NCI-H524 (cell line): ENCODE measurements at places on chromosomes 12 and 14.

GRCh38 chr14:24390701-24391468, 7.9 kb upstream of the NYNRIN start:
- DNase-seq, result no peak

- DNase-seq, result no peak
Observed at GRCh38 chr14:52051871-52052270, 17.0 kb downstream of the NID2 start.

GRCh38 chr12:57754411-57755193, at the start of gene MARCHF9:
TSS of gene MARCHF9 (plus strand) at chr12:57755103. CDS start at chr12:57755529, 426 bp downstream.
- DNase-seq, result peak; percentile 74

- no peak for DNase-seq
Observed at GRCh38 chr12:28851781-28852180, 297.3 kb upstream of the FAR2 start.

GRCh38 chr14:75518625-75519024, 3.6 kb upstream of the BATF start:
- DNase-seq, result peak; percentile 15

DNA sequence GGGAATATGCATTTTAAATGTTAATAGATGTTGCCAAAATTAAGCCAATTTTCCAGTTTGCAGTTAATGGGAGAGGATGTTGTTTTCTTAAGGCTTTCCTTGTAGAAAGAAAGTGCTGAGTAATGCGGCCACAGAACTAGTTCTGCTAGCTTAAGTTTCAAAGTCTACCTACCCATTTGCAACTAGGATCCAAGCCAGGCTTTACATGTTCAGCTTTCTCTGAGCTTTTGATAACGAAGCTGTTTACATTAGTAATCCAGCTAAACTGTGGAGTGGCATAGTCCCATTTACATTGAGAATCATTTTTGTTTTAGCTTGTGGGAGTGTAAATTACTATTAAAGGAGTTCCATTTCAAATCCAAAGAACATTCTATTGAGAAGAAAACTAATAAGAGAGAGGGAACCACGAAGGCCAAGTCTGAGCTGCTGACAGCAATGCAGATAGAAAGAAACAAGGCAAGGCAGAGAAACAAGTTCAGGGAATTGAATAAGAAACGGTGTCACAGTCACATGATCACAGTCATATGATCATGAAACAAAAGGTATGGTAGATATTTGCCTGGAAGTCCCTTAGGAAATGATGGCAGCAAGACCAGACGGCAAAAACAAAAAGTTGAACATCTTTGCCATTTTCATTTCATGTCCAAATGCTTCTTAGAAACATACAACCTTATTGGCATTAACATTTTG, 274.9 kb downstream of the PAWR start:
- no peak for DNase-seq

GRCh38 chr12:89777733-89778379, 69.2 kb upstream of the ATP2B1 start:
- DNase-seq, result no peak

- no peak for DNase-seq
Observed at GRCh38 chr12:66584673-66585072, 94.2 kb downstream of the GRIP1 start.

- peak; percentile 21 for DNase-seq
Observed at GRCh38 chr12:7994731-7995205, 37.7 kb upstream of the FOXJ2 start.

GRCh38 chr14:71244341-71244740, 337.1 kb downstream of the PCNX1 start:
- peak; percentile 6 for DNase-seq

DNA sequence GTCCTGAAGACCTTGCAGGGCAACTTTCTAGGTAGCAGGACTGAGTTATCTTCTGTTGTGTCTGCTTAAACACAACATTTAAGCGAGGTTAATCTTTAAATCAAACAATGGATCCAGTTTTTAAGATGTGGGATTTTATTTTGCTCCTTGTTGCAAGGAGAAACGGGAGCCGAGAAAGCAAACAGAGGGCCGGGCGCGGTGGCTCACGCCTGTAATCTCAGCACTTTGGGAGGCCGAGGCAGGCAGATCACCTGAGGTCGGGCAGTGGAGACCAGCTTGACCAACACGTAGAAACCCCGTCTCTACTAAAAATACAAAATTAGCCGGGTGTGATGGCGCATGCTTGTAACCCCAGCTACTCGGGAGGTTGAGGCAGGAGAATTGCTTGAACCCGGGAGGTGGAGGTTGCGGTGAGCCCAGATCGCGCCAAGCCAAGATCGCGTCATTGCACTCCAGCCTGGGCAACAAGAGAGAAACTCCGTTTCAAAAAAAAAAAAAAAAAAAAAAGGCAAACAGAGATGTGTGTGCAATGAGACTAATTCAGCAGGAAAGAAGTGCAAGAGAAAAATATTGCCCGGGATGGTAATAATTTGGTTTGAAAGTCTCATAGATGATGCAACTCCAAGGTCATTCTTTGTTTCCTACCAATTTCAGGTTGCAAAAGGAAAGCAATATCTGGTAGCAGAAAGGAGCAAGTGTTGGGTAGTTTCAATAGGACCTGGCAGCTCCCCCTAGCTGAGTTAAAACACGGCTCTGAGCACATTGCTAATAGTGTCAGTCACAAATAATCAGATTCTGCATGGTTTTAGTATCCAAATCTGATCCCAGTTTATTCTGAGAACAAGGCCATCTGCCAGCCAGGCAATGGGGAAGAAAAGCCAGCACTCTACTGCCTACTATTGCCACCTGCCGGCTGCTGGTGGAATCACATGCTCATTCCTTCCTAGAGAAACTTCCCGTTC, 141.4 kb downstream of the PPM1H start:
- peak; percentile 96 for DNase-seq

DNA sequence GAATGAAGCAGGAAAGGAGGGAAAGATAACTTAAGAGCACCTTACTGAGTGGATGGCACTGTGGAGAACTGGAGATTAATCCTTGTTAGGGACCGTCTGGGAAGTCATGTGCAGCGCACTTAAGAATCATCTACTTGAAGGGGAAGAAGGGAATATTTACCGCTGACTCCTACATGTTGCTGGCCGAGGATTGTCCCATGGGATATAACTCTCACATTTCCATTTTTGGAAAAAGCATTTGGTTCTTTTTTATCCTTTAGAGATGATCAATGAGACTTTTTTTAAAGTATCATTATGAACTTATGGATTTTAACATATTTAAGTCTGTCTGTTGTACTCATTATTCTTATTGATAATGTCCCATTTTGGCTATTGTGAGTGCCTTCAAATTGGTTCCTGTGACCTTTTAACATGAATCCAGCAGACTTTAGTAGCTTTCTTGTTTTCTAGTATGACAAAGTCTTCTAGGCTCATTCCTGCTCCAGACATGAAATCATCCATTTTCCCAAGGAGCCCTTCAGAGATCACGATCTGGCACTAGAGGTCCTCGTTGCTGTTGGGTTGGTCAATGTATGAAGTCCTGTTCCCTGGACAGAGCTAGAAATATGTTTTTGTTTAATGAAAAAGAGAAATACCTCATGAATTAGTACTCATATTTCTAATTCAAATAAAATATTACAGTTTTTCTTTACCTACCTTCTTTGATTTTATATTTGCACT, 20.2 kb upstream of the FAM234B start:
- DNase-seq, result peak; percentile 37

DNA sequence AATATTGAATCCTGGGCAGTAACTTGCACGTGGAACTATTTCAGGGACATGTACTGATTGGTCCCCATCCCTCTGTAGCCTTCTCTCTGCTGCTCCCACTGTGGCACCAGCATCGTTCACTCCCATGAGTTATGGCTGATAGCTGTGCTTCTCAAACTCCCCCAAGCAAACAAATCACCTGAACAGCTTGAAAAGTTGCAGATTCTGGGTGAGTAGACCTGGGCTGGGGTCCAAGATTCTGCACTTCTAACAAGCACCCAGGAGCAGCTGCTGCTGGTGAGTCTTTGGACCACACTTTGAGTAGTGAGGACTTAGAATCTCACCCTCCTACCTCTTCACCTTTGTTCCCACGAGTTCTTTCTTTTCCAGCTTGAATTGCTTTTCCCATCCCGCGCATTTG, 49.4 kb upstream of the ZFP36L1 start:
- DNase-seq, result peak; percentile 67

- DNase-seq, result no peak
Observed at GRCh38 chr14:50967790-50968189, 23.5 kb upstream of the PYGL start.

DNA sequence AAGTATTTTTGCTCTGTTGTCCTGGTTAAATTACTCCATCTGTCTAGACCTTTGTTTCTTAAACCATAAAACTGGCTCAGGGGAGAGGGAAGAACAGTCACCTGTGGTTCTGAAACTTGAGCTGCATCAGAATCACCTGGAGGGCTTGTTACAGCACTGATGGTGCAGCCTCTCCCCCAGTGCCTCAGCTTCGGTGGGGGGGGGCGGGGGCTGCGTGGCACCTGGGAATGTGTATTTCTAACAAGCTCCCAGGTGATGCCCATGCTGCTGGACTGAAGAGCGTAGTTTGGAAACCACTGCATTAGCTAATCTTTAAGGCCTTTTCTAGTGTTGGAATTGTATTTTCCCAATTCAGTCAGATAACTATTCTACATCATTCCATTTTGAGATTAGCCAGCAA, 42.7 kb downstream of the GPHB5 start:
- DNase-seq, result no peak

- DNase-seq, result no peak
Observed at GRCh38 chr12:112214064-112214463, 88.7 kb downstream of the TRAFD1 start.

- DNase-seq, result no peak
Observed at GRCh38 chr14:63421226-63421625, 102.5 kb upstream of the GPHB5 start.

- DNase-seq, result no peak
Observed at GRCh38 chr12:62724285-62724684, 210.7 kb downstream of the PPM1H start.

GRCh38 chr12:98788396-98788795, 143.3 kb downstream of the APAF1 start:
- no peak for DNase-seq

DNA sequence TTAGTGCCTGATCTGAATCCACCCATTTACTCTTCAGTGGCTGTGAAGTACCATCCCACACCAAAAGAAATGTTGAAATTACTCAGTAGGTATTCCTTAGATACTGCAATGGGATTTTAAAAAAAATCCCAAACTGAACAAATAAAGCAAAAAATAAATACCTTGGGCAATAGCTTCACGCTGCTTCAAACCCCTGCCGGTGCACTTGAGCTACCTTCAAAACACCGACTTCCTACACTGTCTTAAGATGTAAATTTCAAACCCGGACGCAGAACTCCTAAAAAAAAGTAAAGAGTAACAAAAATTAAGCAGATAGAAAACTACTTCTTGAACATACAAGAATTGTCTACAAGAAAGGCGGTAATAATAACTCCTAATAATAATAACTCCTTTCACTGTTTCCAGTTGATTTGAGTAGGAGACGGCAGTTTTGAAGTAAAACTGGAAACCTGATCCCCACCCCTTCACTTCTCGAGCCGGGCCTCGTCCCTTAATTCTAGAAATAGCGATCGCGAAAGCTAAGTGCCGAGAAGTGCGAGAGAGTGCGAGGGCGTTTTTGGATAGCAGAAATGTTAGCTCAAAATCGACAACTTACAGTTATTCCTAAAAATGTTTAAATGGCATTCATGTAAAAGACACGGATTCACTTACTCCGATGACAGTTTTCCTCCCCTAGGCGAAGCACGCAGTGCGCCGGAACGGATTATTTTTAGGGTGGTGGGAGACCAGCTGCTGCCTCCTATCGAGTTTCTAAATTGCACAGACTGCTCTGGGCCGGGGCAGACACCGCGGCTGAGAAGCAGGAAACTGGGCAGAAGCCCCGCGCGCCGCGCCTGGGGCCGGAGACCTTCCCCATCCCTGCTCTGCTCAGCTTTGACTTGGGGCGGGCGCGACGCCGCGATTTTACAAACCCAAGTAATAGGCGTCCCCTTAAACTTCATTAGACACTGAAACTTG, at the start of gene ABCC9:
Gene ABCC9 (minus strand): TSS at position 878 of the 957 bp plus-strand sequence. CDS start 4,752 bp downstream, outside the sequence.
- DNase-seq, result peak; percentile 89

DNA sequence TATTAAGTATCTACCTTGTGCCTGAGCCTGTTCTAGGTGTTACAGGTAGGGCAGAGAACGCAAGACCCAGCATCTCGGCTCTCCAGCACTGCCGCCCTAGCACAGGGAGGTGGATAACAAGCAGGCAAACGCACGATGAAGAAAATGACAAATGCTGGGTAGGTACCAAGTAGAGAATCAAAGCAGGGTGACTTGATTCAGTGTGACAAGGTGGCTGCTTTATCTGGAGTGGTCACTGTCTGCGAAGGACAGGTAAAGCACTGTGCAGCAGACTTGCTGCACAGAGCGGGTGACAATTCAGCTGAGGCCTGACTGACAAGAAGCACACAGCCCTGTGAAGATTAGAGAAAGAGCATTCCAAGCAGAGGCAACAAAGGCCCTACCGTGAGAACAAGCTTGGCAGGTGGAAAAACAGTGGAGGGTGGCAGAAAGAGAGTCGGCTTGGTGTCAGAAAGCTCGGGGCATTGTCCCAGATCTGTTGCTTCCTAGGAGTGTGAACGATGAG, 12.9 kb downstream of the PRKCH start:
- no peak for DNase-seq
